ENCODE measurements at places on chromosomes 1 and 21. TPM values are rescaled to one million over a fixed set of nuclear protein-coding genes. Genes with fewer than 3 reads are reported as not detected.

- DNase-seq = peak; percentile 79
These were observed 4.6 kb upstream of the WNT2B start for GRCh38 chr1:112504001-112504660.

DNA sequence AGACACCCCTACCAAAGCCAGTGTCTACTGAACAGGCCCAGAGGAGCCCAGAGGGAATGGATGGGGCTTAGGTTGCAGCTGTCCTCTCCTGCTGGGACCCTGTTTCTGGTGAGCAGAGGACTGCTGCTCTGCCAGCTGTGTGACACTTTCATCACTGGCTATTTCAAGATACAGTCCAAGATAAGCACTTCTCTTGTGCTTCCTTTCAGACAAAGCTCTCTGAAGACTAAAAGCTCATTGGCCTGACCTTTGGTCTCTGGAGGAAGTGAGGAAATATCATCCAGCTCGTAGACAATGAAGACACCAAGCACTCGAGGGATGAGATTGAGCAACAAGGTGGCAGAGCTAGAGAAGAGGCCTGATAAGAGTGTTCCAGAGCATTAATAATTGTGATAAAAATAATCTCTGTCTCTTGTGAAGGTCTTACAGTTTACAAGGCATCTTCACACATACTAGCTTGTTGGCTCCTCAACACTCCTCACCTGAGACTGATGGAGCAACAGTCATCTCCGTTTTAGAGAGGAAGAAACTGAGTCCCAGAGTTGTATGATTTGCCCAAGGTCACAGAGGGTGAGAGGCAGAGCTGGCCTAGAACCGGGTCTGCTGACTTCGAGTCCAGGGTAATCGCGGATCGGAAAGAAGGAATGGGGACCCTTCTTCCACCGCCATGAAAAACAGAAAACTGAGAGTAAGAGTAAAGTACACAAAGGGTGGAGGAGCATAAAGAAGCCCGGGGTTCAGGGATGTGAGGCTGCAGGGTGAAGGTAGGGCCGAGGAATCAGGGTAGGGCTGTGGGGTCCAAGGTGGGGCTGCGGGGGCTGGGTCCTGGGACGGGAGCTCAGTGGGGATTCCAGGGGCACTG is 666 bp downstream of the PAFAH2 start:
- DNase-seq = peak; percentile 40

DNA sequence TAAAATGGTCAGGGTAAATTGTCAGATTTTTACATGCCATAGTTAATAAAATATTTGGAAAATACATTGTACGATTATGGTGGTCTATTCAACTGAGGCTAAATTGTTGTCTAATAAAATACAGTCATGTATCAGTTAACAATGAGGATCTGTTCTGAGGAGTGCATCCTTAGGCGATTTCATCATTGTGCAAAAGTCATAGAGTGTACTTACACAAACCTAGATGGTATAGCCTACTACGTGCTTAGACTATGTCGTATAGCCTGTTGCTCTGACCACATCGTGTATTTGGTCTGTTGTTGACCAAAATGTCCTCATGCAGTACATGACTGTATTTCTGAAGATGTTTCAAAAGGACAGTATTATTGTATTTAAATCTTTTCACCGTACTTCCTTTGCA is 5.2 kb downstream of the EEIG2 start:
- DNase-seq = no peak

DNA sequence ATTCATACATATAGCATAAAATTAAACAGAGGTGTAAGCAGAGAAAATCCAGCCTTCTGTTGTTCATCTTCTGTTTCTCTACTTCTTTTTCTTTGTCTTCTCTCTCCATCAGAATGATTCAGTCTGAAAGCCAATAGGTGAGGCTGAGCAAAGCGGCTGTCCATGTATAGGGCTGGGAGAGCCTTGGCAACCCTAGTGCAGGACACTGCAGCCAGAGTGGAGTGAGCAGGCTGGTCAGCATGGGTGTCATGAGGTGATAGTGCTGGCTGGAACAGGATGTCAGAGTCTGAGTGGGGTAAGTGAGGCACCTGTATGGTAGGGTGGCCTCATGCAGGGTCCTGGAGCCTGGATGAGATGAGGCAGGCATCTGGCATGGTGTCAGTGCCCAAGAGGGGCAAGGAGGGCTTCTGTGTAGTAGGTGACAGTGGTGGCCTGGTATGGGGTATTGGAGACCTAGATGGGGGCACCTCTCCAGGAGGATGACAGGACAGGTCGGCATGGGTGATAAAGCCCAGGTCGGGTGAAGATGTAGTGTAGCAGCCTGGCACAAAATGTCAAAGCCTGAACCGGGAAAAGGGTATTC is 45.5 kb upstream of the GTF2B start:
- DNase-seq = no peak

- DNase-seq = no peak
These were observed 241.8 kb upstream of the USP24 start for GRCh38 chr1:55456971-55457370.

DNA sequence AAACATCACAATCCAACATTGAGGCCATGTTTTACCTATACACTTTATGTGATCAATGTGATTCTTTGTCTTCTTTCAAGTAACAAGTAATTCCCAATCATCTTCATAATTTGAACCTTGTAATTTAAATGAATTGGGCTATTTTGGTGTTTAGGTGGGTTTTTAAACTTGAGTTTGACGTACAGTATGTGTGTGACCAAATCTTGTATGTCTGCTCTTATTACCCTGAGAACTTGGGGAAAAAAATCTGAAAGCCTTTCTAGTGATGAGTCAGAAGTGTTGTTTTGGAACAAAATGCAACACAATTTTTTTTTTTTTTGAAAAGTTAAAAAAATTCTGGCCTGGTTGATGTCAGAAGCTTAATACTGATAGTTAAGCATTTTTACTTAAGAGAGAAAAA is 68.5 kb downstream of the HHAT start:
- DNase-seq = no peak

- DNase-seq = no peak
These were observed 8.2 kb downstream of the THRAP3 start for GRCh38 chr1:36232212-36233095.

GRCh38 chr1:169680377-169681019 is 30.9 kb downstream of the SELL start:
- DNase-seq = no peak

DNA sequence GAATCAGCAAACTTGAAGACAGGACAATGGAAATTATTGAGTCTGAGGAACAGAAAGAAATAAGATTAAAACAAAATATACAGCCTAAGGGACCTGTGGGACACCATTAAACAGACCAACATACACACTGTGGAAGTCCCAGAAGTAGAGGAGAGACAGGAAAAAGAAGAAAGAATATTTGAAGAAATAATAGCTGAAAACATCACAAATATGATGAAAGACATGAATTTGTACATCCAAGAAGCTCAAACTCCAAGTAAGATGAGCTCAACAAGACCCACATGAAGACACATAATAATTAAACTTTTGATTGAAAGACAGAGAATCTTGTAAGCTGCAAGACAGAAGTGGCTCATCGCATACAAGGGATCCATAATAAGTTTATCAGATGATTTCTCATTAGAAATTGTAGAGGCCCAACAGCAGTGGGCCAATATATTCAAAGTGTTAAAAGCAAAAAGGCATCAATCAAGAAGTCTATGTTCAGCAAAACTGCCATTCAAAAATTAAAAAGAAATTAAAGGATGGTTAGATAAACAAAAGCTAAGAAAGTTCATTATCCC is 311.3 kb upstream of the ADGRL2 start:
- DNase-seq = no peak

DNA sequence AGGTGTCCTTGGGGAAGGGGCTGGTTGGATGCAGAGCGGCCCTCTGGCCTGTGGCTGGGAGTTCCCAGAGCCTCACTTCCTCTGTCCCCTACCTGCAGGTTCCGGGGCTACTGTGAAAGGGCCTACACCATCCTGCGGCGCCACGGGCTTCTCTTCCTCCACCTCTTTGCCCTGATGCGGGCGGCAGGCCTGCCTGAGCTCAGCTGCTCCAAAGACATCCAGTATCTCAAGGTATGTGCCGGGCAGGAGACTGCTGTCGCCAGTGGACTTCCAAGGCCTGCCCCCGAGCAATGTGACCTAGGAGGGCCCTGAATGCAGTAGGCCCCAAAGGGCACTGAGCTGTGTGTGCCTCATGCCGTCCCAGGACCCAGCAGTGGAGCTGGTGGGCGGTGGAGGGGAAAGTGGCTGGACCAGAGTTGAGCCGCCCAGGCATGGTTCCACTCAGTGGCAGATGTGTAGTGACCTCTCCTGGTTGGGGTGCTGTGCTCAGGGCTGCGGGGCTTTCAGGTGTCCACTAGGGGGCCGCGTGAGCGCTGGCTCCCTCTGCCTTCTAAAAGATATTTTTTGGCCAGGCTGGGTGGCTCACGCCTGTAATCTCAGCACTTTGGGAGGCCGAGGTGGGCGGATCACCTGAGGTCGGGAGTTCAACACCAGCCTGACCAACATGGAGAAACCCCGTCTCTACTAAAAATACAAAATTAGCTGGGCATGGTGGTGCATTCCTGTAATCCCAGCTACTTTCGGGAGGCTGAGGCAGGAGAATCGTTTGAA is 73.4 kb downstream of the PIK3CD start:
- peak; percentile 84 for DNase-seq

GRCh38 chr1:194369060-194369459 is 1182.6 kb upstream of the B3GALT2 start:
- DNase-seq = no peak

DNA sequence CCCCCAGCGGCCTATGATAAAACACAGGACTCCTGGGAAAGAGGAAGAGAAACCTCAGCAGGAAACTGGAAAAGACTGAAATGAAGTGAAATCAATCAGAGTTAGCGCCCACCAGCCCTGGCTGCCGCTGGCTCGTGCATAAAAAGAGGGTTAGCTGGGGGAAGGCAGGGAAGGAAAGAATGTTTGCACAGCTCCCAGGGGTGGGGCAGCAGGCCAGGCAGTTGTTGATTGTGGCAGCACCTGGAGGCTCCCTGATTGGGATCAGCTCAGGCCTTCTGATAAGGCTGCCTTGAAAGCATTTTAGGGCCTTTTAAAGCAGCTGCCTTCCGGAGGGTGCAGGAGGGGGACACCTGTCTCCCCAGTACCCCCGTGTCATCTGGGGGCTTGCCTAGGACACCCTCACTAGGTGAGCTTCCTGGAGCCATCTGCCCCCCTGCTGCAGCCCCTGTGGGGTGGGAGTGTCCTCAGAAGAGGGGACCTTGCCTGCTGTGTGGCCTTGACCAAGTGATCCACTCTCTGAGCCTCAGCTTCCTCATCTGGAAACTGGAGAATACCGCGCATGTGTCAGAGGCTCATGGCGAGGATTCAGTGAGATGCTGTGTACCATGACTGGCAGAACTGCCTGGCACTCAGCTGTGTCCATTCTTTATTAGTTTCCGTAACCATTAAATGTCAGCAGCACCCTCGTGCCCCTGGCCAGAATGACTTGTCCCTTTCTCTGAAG is 6.6 kb downstream of the EPHB2 start:
- DNase-seq = no peak

- no peak for DNase-seq
These were observed 183.1 kb downstream of the LMX1A start for GRCh38 chr1:165173409-165173808.

DNA sequence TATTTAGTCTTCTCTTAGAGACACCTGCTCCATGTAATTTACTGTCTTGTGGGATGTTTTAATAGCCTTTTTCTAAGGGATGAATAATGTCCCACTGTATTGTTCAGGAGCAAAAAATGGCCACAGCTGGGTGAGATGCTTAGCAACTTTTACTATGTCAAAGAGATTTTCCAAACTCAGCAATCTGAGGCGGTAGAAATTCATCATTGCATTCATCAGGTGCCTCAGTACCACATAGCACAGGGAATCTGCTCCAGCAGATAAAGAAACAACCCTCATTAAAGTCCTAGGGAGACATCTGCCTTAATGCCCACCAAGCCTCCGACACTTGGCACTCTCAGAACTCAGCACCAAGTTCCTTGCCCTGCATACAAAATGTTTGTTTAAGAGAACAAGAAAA is 266.9 kb downstream of the SIPA1L2 start:
- DNase-seq = no peak

- DNase-seq = no peak
These were observed 146.8 kb downstream of the PTPRU start for GRCh38 chr1:29382851-29383745.

GRCh38 chr1:11858968-11859871 is 475 bp upstream of the NPPB start:
- peak; percentile 94 for DNase-seq

GRCh38 chr1:248748211-248748610 is 7.3 kb downstream of the LYPD8 start:
- DNase-seq = no peak

- DNase-seq = no peak
These were observed 852.1 kb downstream of the PLA2G4A start for GRCh38 chr1:187680823-187681222.

DNA sequence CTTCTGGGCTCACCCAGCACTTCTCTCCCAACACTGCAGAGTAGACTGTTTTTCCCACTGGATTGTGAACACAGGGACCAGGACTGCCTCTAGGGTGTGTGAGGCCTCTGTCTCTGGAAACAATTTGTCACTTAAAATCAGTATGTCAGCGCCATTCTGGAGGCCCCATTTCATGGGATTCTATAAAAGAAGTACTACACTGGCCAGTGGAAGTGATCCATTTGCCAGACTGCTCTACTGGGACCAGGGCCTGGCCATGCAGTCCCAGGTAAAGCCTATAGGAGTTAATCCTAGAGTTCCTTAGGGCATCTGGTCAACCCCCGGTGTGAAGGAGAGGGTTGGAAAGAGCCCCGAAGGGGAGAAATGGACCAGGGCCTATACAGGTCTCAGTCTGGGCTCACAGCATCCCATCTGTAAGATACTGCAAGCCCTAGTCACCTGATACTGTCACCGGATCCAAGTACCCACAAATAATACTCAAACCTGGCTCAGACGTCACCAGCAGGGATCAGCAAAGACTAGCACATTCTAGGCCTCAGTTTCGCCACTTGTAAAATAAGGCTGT is 245.0 kb downstream of the FOXD2 start:
- DNase-seq = no peak

DNA sequence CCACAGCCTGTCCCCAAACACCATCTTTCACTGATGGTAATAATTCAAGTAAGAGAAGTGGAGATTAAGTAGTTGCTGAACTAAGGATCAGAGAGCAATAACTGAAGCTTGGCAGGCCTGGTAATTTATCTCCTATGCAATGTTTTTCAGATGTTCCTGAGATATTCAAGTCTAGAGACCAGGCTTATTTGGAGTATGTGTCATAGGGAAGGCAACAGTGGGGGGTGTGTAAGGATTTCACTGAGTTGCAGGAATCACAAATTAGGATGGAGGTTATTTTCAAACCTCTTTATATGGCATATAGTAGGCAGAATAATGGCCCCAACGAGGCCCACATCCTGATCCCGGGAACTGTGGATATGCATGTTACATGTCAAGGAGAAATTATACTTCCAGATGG is 171.7 kb downstream of the KCNJ6 start:
- DNase-seq = no peak

Gene CD84
- 19.4 TPM for total RNA-seq

Gene ANKRD45
- 6.1 TPM for total RNA-seq

Gene MEF2D
- total RNA-seq = 51.4 TPM

Gene PLA2G2C
- total RNA-seq = not detected

Gene CCDC30
- total RNA-seq = 31.7 TPM

Gene C1orf122
- total RNA-seq = 90.1 TPM

Gene NPHS2
- not detected for total RNA-seq

Gene FCRL1
- total RNA-seq = 3.2 TPM

Gene LCE1E
- total RNA-seq = not detected

Gene TNFSF18
- total RNA-seq = not detected

Gene CYP4Z1
- total RNA-seq = 6.8 TPM

Measured in upper lobe of left lung (tissue), 6 donors.